Astrocyte of the spinal cord (primary cell): ENCODE measurements at places on chromosomes 4 and X.

GRCh38 chrX:38116706-38117105 is 104.0 kb downstream of the SRPX start:
- no peak for DNase-seq

- DNase-seq = peak; percentile 3
These were observed 88.2 kb downstream of the AWAT2 start for GRCh38 chrX:69961365-69962072.

DNA sequence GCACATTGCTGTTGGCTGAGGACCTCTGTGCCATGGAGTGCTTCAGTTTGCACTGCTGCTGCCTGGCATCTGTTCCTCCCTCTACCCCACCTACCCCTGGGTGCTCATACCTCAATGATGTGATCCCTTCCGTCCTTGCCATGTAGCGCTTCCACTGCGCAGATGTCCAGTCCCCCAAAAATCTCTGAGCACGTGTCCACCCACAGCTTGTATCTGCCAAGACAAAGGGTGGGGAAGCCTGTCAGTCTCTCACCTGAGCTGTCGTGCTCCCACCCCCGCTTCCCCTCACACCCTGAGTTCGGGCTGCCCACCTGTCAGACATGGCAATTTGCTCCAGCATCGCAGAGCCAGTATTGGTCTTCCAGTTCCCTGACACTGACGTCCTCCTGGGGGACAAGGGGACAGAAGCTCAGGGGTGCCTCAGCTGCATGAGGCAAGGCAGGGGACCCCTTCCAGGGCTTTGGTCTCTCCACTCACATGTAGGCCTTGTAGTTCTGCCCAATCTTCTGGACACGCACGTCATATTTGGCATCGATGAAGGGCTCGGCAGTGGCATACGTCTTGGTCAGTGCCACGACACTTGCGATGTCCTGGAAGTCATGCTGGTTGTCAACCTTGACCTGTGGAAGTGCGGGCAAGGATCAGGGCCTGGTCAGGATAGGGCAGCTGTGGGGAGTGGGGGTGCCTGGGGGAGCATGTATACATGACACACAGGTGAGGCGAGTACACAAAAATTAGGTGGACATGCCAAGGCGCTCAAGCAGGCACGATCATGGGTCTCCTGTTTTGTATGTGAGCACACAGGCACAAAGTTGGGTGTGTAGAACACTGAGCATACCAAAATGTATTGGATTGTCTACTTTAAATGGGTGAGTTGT is 6.0 kb upstream of the TIMP1 start:
- DNase-seq = no peak

- DNase-seq = peak; percentile 15
These were observed 21.8 kb upstream of the CSF2RA start for GRCh38 chrX:1246816-1247215.

DNA sequence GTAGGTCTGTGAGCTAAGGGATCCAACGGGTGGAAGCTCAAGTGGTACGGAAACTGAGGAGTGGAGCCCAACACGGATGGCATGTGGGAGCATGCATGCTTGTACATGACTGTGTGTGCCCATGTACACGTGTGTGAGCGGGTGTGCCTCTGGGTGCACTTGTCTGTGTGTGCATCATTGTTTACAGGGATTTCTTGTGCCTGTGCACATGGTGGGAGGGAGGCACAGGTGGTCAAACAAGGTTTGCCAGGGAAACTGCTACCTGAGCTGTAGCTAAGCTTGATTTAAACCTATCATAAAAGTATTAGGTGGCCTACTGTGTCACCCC is 122.5 kb upstream of the MAMLD1 start:
- no peak for DNase-seq

DNA sequence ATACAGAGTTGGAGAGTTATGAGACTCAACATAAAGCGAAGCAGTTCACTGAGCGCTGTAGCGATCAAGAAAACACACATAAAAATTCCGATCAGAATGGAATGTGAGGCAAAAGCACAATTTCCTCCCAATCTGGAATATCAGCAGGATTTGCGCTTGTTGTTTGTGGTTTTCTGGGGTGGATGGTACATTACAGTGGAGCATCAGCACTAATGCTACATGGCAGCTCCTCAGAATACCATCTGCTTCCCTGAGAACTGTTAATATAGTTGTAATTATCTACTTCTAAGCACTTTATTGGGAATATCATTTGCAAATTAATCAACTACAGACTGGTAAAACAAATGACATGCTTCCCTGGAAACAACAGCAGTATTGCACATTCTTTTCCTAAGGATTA is 324.1 kb upstream of the PPARGC1A start:
- no peak for DNase-seq

GRCh38 chr4:16860516-16860915 is 37.9 kb downstream of the LDB2 start:
- peak; percentile 94 for DNase-seq

- no peak for DNase-seq
These were observed 1.2 kb downstream of the UCHL1 start for GRCh38 chr4:41257906-41258305.

DNA sequence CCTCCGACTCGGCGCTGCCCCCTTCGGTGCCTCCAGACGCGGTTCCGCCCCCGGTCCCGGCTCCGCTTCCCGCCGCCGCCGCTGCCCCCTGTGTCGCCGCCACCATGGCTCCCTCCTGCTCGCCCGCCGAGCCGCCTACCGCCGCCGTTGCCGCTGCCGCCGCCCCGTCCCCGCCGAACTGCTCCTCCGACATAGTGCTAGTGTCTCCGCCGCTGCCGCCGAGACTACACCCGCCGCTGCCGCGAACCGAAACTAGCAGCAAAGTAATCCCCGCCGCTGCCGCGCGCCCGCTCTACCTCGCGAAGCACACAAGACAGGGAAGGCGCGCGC is 340 bp downstream of the HNRNPD start:
- no peak for DNase-seq

DNA sequence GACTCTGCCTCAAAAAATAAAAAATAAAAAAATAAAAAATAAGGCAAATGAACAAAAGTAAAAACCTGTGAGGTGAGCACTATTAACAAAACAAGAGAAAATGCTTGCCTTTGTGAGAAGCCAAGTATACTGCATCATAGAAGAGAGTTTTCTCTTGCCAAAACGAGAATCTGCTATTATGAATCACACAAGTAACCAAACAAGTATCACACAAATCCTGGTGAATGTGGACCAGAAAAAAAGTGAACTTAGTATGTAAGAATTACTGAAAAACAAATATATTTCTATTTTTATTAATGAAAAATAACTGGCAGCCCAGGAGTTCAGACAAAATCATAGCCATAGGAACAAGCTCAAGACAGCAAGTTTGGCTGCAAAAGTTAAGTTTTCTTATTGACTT is 193.5 kb downstream of the PDGFC start:
- DNase-seq = peak; percentile 64

GRCh38 chrX:150547375-150548115 is 20.9 kb upstream of the MTM1 start:
- peak; percentile 37 for DNase-seq
